ENCODE measurements at places on chromosomes 5 and 9. TPM values are rescaled to one million over a fixed set of nuclear protein-coding genes. Genes with fewer than 3 reads are reported as not detected.

NRG2 gene
- total RNA-seq = not detected

INSL6 gene
- total RNA-seq = not detected

ARRDC3 gene
- 219 TPM for total RNA-seq

FOXD1 gene
- 0.39 TPM for total RNA-seq

ZNF483 gene
- total RNA-seq = 13.5 TPM

EPB41L4B gene
- 0.16 TPM for total RNA-seq

COL23A1 gene
- total RNA-seq = not detected

HINT1 gene
- 240 TPM for total RNA-seq

PPIC gene
- not detected for total RNA-seq

ENTREP1 gene
- not detected for total RNA-seq

DNA sequence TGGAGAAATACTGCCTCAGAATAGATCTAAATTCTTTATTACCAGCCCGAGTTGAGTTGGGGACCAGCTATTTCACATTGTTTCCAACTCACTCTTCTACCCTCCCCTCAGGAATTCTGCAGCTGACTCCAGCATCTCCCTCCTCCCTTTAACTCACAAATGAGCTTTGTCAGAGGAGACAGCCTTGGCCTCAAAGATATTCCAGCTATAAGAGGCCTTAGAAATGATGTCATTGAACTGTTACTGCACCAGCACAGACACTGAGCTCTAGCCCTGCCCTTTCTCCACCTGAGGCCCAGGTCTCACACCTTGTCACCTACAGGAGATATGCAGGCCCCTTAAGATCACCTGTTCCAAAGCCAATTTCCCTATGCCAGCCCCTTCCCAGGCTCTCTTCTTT is 78.4 kb upstream of the ATP10B start:
- DNase-seq = no peak

DNA sequence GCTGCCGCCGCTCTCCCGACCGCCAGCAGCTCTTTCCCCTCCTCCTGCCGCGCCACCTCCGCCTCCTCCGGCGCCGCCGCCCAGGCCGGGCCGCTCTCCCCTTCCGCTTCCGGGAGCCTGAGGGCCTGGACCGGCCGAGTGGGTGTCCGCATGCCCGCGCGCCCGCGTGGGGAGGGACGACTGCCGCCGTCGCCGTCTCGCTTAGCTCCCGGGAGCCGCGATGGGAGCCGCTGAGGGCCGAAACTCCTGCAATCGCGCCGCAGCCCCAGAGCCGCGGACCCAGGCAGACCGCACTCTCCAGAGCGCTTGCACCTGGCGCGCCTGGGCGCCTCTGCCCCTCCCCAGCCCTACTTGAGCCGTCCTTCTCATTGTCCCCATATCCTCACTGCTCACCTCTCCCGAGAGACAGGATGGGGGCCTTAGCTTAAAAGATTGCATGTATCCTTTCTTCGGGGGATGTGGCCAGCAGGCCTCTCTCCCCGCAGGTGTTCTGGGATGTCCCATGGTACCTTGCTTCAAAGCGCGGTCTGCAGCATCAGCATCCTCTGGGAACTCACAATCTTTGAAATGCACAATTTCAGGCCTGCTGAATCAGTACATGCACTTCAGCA is at the start of gene ZDHHC21:
ZDHHC21 (minus strand) TSS at position 182 of the 611 bp plus-strand sequence. CDS start 19,092 bp downstream, outside the sequence.
- peak; percentile 31 for DNase-seq

DNA sequence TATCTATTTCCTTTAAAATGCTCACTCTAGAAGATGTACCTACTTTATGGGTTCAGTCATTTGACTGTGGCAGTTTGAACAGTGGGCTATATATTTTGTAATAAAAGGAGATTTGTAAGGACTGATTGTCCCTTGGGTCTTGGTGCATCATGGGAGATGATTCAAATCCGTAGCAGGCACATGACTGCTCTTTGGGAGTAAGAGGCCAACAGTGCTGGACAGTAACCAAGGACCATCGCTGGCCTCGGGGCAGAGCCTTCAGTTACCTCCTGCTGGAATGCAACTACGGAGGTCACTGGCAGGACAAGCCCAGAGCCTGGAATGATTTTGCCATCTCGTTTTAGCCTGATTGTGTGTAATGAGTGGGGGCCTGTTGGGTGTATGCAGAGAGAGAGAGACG is 7.0 kb upstream of the MAMDC2 start:
- no peak for DNase-seq

DNA sequence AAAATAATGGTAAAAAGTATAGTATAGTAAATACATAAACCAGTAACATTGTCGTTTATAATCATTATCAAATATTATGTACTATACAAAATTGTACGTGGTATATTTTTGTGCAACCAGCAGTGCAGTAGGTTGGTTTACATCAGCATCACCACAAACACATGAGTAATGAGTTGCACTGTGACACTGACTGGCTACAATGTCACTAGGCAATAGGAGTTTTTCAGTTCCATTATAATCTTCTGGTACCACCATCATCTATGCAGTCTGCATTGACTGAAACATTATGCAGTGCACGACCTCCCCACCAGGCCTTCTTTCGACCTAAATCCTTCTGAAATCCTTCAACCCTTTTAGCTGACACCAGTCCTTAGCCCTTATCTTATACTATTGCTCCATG is 105.8 kb downstream of the SREK1 start:
- DNase-seq = no peak

DNA sequence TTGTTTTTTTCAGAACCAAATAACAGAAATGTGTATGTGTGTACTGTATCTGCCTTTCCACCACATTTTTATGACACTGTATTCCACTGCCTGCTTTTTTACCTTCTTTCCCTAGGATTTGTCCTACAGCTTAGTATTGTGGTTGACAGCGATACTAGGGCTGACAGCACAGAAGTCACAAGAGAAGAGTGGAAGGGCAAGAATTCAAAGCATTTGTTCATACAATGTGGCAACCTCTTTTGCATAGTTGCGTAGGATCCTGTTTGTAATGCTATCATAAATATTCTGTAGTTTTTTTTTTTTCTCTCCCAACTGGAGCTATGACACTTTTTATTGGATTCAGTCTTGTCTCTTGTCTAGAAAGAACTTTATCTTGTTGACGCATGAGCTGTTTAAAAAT is 5.6 kb upstream of the BNIP1 start:
- DNase-seq = no peak

- DNase-seq = no peak
These were observed 48.2 kb upstream of the ANGPTL2 start for GRCh38 chr9:127170652-127171051.

DNA sequence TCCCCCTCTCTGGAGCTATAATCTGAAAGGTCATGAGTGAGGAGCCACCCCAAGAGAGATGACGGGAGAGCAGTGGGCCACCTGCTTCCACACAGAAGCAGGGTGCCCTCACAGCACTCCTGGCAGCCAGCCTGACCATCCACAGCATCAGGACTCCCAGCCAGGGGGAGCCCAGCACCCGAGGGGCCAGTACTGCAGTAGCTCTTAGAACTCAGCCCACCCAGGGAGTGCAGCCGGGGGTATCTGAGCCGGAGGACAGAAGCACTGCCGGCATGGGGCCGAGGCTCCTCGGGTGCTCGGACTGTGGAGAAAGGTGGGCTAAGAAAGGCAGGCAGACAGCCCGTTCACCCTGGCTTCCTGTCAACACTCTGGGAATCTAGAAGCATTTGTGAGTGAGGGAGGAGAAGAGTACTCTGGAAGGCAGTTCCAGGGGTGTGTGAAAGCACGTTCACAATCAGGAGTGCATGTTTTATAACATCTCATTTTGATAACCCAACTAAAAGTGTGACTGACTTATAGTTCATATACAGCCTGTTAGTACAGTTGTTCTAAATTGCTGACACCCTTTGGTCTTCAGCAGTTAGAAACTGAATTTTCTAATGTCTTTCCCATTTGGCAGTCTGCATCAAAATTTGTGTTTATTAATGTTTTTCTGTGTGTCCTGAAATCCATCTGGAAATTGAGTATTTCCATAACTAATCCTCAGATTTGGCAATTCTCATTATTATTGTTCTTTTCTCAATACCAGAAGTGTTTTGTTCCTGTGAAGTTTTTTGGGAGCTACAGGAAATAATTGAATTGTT is 25.9 kb upstream of the ASPN start:
- no peak for DNase-seq

- no peak for DNase-seq
These were observed 629 bp downstream of the ZBTB26 start for GRCh38 chr9:122930541-122931225.

GRCh38 chr9:70012569-70012968 is 31.1 kb upstream of the MAMDC2 start:
- DNase-seq = no peak

GRCh38 chr9:71783120-71783523 is 14.8 kb upstream of the CEMIP2 start:
- peak; percentile 93 for DNase-seq

GRCh38 chr5:122515709-122516431 is 203.8 kb downstream of the SNCAIP start:
- no peak for DNase-seq

GRCh38 chr9:89361816-89362646 is 43.7 kb downstream of the SECISBP2 start:
- no peak for DNase-seq

DNA sequence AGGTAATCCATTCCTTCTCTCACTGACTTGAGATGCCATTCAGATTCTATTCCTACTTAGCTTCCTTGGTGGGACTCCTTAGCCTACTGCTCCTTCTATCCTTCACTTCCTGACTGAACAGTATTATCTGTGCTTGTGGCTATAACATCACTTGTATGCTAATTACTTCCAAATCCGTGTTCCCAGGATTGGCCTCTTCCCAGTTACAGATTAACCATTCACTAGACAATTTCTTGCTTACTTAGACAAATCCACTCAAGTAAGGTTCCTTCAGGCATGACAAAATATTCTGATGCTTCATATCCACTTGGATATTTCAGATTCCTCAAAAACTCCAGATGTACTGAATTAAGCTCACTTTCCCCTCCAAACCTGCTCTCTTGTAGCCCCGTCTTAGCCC is 18.3 kb downstream of the LIFR start:
- no peak for DNase-seq

DNA sequence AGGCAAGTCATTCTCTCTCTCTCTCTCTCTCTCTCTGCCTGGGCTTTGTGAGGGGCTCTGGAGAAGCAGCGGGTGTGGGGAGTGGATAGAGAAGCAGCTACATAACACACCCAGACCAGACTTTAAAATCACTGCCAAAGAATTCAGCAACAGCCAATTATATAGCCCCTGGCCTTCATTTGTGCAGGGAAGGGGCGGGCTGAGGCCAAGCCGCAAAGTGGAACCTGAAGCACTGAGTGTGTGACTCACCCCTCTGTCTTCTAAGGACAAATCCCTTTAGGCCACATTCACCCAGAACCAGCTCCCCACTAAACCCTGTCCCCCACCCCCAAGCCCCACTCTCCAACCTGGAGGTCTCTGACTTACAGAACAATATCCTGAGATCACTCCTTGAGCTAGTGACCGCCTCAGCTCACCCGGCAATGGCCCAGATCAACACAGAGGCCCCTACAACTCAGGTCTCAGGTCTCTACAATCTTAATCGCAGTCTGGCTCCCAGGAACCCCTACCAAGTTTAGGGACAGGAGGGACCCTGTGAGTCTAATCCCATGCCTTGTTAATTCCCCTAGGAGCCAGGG is 6.0 kb downstream of the B4GALT1 start:
- no peak for DNase-seq

GRCh38 chr9:90180381-90180780 is 462.2 kb downstream of the DIRAS2 start:
- DNase-seq = no peak

GRCh38 chr5:155727512-155728145 is 599.3 kb upstream of the SGCD start:
- no peak for DNase-seq

- DNase-seq = no peak
These were observed 9.0 kb upstream of the IFNA8 start for GRCh38 chr9:21399956-21400355.

- DNase-seq = no peak
These were observed 266.1 kb downstream of the GRIA1 start for GRCh38 chr5:153756540-153756939.

DNA sequence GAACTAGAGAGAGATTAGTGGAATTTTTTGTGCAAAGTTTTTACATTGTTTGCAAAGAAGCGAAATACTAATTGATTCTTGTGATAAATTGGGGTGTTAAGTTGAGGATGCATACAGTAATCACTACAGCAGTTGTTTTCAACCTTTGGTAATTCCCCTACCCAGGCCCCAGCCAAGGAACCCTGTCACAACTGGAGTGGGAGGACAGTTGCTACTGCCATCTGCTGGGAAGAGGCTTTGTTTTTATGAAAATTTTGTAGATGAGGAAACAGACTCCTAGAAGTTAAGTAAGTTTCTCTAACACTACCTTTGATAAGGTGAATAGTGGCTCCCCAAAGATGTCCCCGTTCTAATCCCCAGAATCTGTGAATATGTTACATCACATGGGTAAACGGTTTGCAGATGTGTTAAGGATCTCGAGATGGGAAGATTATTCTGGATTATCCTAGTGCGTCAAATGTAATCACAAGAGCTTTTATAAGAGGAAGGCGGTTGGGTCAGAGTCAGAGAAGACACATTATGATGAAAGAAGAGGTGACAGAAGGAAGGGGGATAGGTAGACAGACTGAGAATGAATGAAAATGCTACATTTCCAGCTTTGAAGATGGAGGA is 34.0 kb upstream of the PPP1R2B start:
- DNase-seq = no peak

- DNase-seq = no peak
These were observed 403.2 kb downstream of the KIF4B start for GRCh38 chr5:155416765-155417164.

- DNase-seq = no peak
These were observed 7.2 kb downstream of the TBCA start for GRCh38 chr5:77768978-77769377.

DNA sequence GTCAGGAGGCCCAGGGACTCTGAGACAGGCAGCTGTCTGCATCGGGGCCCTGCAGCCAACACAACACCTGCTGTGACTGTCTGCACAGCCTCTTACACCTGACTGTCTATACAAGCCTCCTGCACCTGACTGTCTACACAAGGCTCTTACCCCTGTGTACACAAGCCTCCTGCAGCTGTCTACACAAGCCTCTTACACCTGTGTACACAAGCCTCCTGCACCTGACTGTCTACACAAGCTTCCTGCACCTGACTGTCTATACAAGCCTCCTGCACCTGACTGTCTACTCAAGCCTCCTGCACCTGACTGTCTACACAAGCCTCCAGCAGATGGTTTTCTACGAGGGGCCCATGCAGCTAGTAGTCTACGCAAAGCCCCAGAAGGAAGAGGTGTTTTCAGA is 18.6 kb downstream of the IRX2 start:
- DNase-seq = no peak

DNA sequence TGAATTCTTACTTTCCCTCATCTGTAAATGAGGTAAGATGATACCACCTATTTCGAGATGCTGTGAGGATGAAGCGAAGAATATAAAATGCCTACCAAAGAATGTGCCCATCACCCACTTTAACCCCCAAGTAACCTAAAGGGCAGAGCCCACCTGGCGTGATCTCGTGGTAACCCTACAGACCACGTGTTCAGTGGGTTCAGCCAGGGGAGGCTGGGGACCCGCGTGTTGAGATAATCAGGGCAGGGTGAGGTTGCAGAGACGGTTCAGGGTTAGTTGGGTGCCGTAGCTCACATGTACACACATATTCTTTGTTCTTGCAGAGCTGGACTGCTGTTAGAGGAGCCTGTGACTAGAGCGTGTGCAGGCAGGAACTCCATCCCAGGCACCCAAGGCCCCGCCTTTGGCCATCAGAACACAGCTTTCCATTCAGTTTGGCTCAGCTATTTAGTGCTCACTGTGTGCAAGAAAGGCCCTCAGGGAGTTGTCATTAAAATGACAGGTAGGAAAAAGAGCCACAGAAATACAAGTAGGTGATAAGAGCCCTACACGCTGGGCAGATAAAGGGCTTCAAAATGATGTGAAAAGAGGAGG is 56.5 kb upstream of the HAND1 start:
- DNase-seq = no peak
